ENCODE measurements at places on chromosomes 11 and 22. TPM values are rescaled to one million over a fixed set of nuclear protein-coding genes. Genes with fewer than 3 reads are reported as not detected.

The BDNF gene
- total RNA-seq: not detected

The DDTL gene
- total RNA-seq: 2.2 TPM

The HBE1 gene
- total RNA-seq: 2.3 TPM

The P2RX3 gene
- not detected for total RNA-seq

The PHF21B gene
- 0.26 TPM for total RNA-seq

The IL17REL gene
- 0.08 TPM for total RNA-seq
